ENCODE measurements at places on chromosomes 6 and 20. TPM values are rescaled to one million over a fixed set of nuclear protein-coding genes. Genes with fewer than 3 reads are reported as not detected.

Gene TCF21
- total RNA-seq: not detected

Gene DNAAF9
- 19.1 TPM for total RNA-seq

Gene CCDC28A
- total RNA-seq: 12.5 TPM

Gene CPNE5
- 9.3 TPM for total RNA-seq

Gene ADGRG6
- total RNA-seq: 12.2 TPM

Gene ID1
- 204 TPM for total RNA-seq

Gene DYNLT2
- 1.4 TPM for total RNA-seq

Gene IPCEF1
- total RNA-seq: not detected

Gene FAM209B
- total RNA-seq: not detected

Gene ISM1
- total RNA-seq: not detected

Gene PTPRT
- total RNA-seq: not detected

Gene TGM3
- total RNA-seq: not detected

Gene SPATA25
- 0.79 TPM for total RNA-seq

Gene BLCAP
- 57.0 TPM for total RNA-seq

Gene BPIFB4
- not detected for total RNA-seq

Gene DNAH8
- total RNA-seq: 0.07 TPM

Gene EEF1A2
- total RNA-seq: 1.0 TPM

Gene BIRC7
- total RNA-seq: 0.27 TPM

Gene TENT5A
- total RNA-seq: 15.2 TPM

Gene CD40
- 19.2 TPM for total RNA-seq

Gene CCDC170
- total RNA-seq: under 0.01 TPM

Gene SAYSD1
- 13.4 TPM for total RNA-seq

Gene NKAPL
- 0.43 TPM for total RNA-seq

Gene CCM2L
- total RNA-seq: 5.5 TPM

Gene SCRT2
- not detected for total RNA-seq

Gene SRC
- 17.0 TPM for total RNA-seq

Gene SMOC2
- not detected for total RNA-seq

Gene SLC17A1
- not detected for total RNA-seq

Gene PNLDC1
- total RNA-seq: not detected

Gene ZBTB9
- 5.3 TPM for total RNA-seq

Gene RAD21L1
- 0.07 TPM for total RNA-seq

Gene UNC5CL
- total RNA-seq: 0.14 TPM

Gene NRSN1
- not detected for total RNA-seq

Gene MYCT1
- 184 TPM for total RNA-seq

Gene ZC2HC1B
- not detected for total RNA-seq

Gene BPIFA1
- total RNA-seq: not detected

Gene FAM135A
- 33.4 TPM for total RNA-seq

Gene ULBP3
- 19.4 TPM for total RNA-seq

Gene PI3
- not detected for total RNA-seq

Gene POU5F1
- not detected for total RNA-seq

Gene SNAP91
- total RNA-seq: under 0.01 TPM

Gene BMP2
- 41.5 TPM for total RNA-seq

Gene AKAP7
- 5.6 TPM for total RNA-seq

Gene ARMH2
- not detected for total RNA-seq

Gene ERVFRD-1
- total RNA-seq: not detected

Gene KIAA0408
- total RNA-seq: 0.13 TPM

Gene CD24
- 1.7 TPM for total RNA-seq

Gene RNF217
- total RNA-seq: 29.0 TPM

Gene XKR7
- total RNA-seq: not detected

Gene PCSK2
- not detected for total RNA-seq

Gene HLA-DQB1
- total RNA-seq: not detected

Gene CCN5
- total RNA-seq: 0.13 TPM

Gene RSPH3
- 2.5 TPM for total RNA-seq

Gene YIPF3
- total RNA-seq: 76.7 TPM

All from thoracic aorta endothelial cell (primary cell).